ENCODE measurements at places on chromosomes 5 and 9. TPM values are rescaled to one million over a fixed set of nuclear protein-coding genes. Genes with fewer than 3 reads are reported as not detected.

DNA sequence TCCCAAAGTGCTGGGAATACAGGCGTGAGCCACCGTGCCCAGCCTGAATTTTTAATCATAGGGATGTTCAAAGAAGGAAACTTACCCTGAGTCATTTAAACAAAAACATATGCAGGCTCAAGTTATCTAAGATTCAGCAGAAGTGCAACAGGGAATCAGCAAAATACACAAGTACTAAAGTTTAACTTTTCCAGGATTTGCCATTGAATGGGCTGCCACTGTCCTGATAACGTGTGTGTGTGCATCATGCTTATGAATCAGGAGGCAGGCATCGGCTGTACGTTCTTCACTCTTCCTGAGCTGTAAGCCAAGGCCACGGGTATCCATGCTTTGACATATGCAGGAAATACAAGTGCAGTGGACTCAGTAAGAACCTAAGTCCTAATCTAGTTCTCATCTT lies 48.8 kb upstream of the FST start:
- DNase-seq: no peak

GRCh38 chr5:172088801-172089200 lies 82.4 kb upstream of the FBXW11 start:
- DNase-seq: no peak

- DNase-seq: no peak
Measured at GRCh38 chr9:75455444-75455921, 367.2 kb downstream of the OSTF1 start.

DNA sequence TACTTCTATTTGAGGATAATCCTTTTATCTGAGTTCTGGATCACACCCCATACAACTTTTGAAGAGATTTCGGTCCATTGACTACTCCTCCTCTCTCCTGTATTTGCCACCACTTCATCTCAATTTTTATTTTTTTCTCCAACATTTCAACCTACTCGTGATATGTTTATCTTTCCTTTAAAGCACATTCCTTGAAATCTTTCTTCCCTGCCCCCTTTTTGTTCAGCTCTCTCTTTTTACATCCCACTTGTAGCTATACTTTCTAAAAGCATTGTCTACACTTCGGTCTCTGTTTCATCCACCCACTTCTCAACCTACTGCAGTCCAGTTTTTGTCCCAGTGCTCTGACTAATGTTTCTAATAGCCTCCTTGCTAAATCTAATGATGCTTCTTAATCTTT lies 299.4 kb downstream of the PSAT1 start:
- no peak for DNase-seq

DNA sequence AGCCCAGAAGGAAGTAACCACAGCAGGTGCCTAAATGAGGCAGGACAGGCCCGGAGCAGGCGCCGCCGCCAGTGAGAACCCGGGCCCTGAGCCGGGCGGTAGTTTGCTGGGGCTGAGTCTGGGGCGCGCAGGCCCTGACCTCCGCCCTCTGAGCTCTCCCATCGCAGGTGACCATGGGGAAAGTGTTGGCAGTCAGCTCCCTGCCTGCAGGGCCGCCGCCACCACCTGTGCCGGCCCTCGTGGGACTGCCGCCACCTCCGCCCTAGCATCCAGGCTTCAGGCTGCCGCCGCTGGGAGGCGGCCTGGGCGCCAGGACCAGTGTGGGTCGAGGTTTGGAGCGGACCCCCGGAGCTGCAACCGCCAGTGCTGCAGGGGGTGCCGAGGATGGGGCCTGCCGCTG lies 61.1 kb downstream of the TARS1 start:
- DNase-seq: no peak

GRCh38 chr5:6236858-6237481 lies 141.4 kb downstream of the MED10 start:
- no peak for DNase-seq

DNA sequence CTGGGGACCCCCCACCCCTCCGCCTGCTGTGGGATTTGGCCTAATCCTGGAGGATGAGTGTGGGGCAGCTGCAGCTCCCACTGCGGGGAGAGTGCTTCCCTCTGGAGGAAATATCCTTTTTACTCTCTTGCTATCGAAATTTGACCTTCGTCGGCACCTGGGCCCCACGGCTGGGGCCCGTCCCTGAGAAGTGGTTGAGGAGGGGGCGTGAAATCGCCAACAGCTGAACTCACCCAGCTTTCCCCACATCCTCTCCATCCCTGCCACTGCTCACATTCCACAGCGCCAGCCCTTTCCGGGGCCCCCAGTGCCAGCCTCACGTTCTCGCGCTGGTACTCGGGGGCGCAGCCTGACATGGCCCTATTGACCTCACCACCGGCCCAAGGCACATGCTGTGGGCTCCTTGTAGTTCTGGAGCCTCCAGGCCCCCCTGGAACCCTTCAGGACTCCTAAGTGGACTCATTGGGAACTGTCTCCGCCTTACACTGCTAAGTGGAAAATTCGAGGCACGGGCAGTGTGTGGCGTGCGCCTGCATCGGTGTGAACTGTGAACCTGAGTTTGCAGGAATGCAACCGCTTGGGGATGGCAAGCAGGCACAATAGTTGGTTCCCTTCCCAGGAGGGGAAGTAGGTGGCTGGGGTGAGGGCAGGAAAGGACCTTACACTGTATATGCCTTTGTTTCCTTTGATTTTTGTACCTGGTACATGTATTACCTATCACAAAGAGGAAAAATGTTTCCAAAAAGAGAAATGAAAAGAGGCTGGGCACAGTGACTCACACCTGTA lies 19.2 kb downstream of the FGFR4 start:
- DNase-seq: no peak

DNA sequence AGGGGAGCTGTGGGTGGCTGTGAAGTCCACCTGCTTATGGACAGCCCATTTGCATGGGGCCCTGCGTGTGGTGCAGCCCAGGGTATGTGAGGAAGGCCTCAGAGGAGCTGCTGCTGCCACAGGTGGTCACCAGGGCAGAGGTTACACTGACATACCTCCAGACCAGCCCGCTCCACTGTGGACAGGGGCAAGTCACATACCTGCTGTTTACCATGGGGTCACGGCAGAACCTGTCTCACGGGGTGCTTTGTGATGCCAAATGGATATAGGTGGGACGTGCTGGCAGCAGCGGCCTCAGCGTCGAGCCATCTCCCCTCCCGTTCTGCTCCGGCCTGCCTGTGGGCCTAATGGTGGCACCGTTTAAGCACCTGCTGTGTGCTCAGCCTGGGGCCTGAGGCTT lies 127.5 kb upstream of the LMX1B start:
- DNase-seq: no peak

DNA sequence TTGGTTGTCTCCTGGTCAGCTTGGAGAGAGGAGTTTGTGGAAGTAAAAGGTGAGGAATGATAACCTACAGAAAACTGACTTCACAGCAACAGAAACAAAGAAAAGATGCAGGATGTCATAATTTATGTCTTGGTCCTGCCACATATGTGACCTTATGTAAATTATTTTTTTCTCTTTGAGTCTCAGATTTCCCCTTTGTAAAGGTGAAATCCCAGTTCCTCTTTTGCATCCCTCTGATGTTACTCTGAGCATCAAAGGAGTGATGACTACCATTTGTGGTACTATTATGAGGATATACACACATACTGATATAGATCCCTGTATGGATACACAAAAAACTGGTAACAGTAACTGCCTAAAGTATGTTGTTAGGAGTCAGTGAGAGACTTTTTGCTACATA lies 1.4 kb upstream of the THG1L start:
- no peak for DNase-seq

DNA sequence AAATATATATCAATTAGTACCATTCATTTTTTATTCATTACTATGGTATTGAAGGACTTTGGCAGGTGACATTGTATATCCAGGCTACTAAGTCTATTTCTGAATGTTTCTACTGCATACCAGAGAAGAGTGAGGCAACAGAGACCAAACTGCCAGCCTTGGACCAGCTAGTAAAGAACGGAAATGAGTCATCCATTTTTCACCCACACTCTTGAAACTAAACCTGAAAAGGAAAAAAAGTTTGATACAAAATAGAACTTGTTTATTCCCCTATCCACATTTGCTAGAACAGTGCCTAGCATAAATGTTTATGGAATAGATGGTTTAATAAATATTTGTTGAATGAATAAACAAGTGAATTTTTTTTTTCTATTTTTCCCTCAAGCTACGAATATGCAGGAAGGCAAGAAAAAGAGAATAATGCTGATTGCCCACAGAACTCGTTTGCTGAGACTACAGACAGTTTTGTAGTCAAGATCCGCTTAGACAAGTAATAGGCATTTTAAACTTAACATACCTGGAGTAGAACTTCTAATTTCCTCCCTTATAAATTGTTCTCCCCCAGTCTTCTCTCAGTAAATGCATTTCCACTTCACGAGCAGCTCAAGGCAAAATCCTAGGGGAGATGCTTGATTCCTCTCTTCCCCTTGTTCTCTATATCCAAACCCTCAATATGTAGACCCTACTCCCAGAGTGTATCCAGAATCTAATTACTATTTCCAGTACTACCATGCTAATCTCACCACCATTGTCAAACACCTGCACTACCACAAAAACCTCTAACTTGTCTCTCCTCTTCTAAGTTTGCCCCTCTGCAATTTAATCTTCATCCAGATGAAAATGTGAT lies 146.2 kb upstream of the RASA1 start:
- no peak for DNase-seq

DNA sequence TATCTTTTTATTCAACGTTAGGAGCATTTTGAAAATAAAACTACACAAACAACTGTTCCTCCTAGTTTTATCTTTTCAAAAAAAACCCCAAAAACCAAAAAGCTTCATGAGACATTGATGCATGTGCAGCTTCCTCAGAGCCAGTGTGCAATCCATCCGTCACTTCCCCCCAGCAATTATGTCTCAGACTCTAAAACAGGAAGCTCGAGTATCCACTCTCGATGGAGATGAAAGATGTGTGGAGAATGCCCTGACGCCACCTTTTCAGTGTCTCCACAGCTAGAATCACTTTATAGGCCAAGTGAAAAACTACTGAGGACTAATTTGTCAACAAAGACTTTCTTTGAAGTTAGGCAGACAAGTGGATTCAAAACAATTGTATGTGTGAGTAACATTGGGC lies 408.9 kb upstream of the SMARCA2 start:
- no peak for DNase-seq

DNA sequence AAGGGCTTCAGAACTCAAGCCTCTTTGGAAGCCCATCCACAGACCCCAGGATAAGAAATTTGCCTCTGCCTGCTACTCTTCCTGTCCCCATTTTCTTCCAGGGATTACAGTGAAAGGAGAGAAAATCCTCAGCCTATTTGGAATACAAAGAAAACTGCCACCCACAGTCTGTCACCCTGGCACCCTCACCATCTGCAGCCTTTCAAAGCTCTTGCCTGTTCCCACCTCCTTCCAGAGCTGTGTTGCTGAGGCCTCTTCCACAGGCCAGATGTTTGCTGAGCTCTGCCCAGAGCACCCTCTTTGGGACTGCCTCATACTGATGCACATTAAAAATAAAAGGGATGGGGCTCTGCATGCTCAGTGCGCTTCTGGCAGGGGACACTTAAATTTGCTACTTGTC lies 35.9 kb upstream of the TAF1L start:
- DNase-seq: no peak

DNA sequence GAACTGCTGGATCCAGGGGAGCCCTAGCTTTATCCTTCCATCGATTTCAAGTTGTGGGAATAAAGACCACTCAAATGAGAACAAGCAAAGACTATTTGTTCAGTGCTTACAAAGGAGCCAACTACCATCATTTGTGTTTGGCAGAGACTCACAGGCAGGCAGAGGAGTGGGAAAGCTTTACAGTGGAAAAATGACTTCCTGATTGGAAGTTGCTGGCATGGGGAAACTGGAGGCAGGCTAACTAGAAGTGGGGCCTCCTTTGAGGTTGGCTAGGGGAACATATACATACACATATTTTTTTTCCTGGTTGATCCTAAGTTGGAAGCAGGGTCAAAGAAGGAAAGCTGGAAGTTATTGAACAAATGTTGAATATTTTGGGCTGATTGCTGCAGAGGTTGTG lies 121.7 kb downstream of the ACTBL2 start:
- DNase-seq: no peak

DNA sequence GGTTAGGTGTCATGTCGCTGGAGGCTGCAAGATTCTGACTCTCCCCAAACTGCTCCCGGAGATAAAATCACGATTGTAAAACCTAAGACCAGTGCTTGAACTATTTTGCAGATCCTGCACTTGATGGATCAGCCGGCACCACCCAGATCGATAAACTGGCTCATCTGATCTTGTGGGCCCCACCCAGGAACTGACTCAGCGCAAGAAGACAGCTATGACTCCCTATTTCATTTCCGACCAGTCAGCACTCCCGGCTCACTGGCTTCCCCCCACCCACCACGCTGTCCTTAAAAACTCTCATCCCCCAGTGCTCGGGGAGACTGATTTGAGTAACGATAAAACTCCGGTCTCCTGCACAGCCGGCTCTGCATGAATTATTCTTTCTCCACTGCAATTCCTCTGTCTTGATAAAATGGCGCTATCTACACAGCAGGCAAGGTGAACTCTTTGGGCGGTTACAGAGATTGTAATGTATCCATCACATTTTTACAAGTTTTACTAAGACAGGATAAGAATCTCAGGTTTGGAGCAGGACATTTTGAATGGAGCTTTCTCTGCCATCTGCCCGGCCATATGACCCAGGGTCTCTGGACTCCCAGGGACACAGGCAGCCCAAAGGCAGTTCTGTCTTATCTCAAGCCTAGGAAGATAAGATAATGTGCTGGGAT lies 10.6 kb upstream of the PPP1R26 start:
- peak; percentile 64 for DNase-seq

DNA sequence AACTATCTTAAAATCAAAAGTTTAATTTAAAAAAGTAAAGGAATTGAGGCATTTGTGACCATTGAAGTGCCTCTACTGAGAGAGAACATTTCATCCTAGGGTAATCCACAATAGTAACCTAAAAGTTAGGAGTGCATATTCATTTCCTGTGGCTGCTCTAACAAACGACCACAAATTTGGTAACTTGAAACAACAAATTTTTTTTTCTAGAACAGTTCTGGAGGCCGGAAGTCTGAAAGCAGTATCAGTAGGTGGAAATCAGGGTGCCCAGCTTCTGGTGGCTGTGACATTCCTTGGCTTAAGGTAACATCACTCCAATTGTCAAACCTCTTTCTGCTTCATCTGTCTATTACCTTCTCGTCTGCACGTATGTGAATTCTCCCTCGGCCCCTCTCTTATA lies 67.1 kb upstream of the SSBP2 start:
- DNase-seq: no peak

- DNase-seq: no peak
Measured at GRCh38 chr9:84819491-84819991, 150.0 kb downstream of the NTRK2 start.

DNA sequence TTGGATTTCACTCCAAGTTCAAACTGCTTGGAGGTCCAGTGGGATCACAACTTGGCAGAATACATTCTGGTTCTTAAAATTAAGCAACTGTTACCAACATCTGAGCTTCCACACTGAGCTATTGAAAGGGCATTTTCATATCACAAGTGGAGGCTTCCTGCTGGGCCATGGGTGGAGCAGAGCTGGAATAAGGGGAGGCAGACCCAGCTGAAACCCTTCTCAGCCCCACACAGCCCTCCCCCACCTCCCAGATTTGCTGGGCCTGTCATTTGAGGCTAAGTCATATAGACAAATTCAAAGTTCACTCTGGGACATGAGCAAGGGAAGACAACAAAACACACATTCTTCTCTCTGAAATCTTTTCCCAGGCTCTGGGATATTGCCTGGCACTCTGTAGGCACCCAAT lies 79.9 kb downstream of the ACTL7B start:
- DNase-seq: no peak

OTULIN gene
- total RNA-seq: 34.7 TPM

PCDHB3 gene
- not detected for total RNA-seq

SARDH gene
- total RNA-seq: not detected

PCDHA8 gene
- not detected for total RNA-seq

LCN2 gene
- 0.72 TPM for total RNA-seq

GRHPR gene
- total RNA-seq: 120 TPM

All from K562 (cell line).